Articular chondrocyte of knee joint (primary cell): ENCODE measurements at places on chromosomes 2 and 18. TPM values are rescaled to one million over a fixed set of nuclear protein-coding genes. Genes with fewer than 3 reads are reported as not detected.

RNF144A gene
- 18.4 and 18.9 TPM in 2 replicates for total RNA-seq

DIPK1C gene
- not detected in 2 replicates for total RNA-seq

EMILIN1 gene
- 113 and 123 TPM in 2 replicates for total RNA-seq

LRP2 gene
- total RNA-seq, result not detected in 2 replicates

HNMT gene
- total RNA-seq, result 31.5 and 63.0 TPM in 2 replicates

IL36A gene
- total RNA-seq, result not detected in 2 replicates

KCTD1 gene
- total RNA-seq, result 7.7 and 8.5 TPM in 2 replicates

IL36G gene
- total RNA-seq, result not detected in 2 replicates

COPS7B gene
- total RNA-seq, result 17.6 and 26.1 TPM in 2 replicates

TMEM182 gene
- total RNA-seq, result 3.8 and 5.2 TPM in 2 replicates

SP140 gene
- 0.26 and 0.43 TPM in 2 replicates for total RNA-seq

MIB1 gene
- 51.4 and 55.8 TPM in 2 replicates for total RNA-seq

ST6GAL2 gene
- 0.13 and 0.32 TPM in 2 replicates for total RNA-seq
